Activated CD8-positive, alpha-beta memory T cell treated with anti-CD3 and anti-CD28 coated beads for 1 hour (primary cell): ENCODE measurements at places on chromosomes 3 and 15.

- DNase-seq, result no peak
These were observed 43.8 kb downstream of the ZNF710 start for GRCh38 chr15:90044916-90045371.

DNA sequence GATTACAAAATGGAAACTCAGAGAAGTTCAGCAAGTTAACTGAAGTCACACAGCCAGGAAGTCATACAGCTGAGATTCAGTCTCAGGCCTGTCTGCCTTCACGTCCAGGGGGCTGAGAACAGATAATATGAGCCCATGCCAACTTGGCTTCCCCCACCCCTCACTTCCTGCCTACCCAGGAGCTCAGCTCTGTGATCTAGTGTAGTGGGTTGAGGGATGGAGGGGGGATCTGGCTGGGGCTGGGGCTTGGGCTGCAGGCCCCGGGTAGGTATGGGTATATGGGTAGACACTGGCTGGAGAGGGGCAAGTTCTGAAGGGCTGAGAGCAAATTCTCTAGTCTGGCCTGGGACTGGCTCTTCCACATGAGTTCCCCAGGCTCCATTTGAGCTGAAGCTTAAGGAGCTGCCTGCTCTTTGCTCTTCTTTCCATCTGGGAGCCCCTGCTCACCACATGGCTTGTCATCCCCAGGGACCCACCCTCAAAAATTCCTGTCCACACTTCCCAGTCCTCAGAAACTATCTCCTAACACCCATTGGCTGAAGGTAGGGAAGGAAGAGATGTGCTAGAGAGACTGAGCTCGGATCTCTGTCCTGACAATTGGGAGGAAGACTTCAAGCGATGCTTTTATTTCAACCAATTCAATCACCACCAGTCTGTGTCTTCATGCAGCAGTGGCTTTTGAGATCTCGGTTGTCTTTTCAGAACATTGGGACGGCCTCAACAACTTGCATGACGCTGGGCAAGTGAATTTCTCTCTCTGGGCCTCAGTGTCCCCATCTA is 2.0 kb downstream of the RASGRF1 start:
- no peak for DNase-seq

DNA sequence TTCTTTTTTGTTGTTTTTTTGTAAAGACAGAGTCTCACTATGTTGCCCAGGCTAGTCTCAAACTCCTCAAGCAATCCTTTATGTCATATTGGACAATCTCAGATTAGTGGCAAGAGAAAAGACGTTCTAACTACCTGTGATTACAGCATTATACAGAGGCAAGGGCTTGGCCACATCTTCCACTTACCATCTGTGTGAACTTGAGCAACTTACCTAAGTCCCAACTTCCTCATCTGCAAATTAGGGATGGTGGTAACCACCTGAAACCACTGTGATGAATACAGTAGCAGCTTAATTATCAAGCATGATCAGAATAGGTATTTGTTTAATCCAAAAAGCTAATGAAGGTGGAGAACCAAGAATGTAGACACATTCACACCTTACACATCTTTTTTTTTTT is 16.1 kb downstream of the LRRC2 start:
- no peak for DNase-seq

DNA sequence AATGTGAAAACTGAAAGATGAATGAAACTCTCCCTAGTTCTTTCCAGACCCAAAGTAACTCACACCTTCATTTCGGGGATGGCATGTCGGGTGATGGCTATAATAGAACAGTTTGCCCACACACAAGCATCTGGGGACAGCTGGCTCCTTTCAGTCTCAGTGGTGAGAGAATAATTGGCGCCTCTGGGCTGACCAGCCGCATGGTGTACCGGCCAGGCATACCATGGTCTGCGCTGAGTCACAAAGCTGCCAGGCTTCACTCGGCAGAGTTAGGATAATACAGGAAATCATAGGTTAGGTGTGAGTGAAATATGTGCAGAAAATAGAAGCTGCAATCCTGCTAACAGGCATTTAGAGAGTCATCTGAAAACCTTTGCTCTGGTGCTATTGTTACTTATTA is 80.4 kb upstream of the IGF1R start:
- DNase-seq, result no peak

- DNase-seq, result no peak
These were observed 343.3 kb downstream of the GRM7 start for GRCh38 chr3:7203969-7204847.

DNA sequence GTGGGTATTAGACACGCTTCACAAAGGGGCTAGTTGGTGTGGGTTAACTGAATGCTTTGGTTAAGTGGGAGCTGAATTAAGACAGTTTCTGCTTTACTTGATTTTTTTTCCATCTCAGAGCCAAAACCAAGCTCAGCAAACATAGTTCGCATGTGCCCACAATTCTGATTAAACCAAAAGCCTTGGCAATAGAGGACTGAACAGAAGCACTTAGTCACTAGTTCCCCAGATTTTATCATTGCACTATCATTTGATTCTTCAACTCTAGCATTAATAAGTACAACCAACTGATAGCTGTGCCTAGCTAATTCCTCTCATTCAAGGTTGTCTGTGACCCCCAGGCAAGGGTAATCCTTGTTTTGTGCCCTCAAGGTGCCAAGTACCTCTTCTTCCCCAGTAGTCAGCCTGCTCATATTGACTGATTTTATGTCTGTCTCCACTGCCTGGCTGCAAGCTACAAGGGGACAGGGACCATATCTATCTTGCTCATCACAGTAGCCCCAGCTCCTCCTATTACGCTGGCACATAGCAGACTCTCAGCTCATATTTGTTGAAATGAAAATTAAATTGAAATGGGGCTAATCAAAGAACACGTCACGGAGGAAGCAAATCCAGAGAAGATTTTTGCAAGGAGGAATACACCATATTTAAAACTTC is 9.9 kb upstream of the ARHGEF3 start:
- DNase-seq, result no peak

DNA sequence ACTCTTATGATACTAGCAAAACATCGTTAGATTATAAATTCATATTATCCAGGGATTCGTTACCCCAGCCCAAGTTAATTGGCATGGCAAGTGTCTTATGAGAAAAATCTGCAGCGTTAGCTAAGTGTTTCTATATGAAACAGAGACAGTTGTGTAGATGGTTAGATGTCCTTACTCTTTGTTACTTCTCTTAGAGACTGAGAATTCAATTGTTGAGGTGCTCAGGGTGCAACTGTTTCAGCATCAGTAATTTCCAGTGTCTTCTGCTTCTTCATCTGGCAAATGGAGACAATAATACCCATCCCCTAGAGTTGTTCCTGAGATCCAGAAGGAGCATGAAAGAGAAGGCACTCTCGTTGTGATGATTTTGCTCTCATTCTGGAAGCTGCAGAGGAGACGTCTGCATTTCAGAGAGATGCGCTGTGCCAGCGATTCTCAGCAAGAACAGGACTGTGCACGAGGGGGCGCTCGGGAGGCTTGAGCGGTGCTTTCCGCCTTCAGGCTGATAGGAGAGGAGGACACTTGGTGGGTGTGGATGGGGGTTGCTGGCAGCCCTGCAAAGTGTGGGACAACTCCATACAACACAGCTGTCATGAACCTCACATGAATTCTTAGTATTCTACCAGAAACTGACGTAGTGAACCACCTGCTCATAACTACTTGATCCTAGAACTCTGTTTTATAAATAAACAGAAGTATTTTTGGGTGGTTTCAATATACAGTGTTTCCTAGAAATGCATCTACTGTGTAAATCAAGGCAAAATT is 39.7 kb upstream of the SPSB4 start:
- peak; percentile 63 for DNase-seq

- no peak for DNase-seq
These were observed 33.1 kb downstream of the NIPA2 start for GRCh38 chr15:22871481-22872086.

DNA sequence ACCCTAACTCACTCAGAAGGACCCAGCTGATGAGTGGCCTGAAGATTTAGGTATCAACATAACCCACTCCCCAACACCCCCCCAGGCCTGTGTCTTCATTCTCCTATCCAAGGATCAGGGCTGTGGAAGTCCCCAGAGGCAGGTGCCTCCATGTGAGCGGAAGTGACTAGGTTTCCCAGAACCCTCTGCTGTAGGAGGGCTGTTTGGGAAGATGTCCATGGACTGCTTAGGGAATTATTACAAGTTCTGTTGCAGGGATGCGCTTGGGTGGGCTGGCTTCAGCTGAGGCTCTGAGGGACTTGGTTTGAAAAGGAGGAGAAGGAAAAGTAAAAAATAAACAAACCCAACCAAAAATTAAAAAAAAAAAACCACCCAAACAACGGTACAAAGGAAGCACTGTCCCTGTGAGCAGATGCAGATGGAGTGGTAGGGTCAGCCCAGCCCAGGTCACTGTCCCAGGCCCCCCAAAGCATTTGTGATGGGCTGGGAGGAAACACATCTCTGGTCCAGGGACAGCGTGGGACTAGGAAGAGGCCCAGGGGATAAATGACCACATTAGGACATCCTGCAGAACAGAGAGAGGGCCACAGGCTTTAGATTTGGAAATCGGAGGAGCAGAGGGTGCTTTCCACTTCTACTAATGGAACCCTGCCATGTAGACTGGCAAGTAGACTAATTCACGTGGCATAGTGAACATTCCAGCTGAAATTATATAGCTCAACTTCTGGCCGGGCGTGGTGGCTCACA is 12.2 kb upstream of the APOD start:
- no peak for DNase-seq

DNA sequence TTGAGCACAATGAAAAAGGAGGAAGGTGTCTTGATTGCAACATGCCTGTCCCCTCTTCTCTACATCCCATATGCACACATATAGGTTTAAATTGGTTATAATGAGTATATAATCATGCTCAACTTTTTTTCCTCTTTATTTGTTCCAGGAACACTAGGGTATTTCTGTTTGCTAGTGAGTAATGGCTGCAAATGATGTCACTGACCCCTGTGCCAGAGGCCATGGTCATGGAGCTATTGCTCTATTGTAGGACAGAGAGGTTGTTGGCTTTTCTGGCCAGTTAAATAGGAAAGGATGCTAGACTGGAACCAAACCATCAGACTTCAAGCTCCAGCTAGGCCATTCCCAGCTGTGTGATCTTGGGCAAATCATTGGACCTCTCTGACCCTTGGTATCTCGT is 9.6 kb downstream of the ARHGEF3 start:
- DNase-seq, result no peak

- no peak for DNase-seq
These were observed 131.7 kb upstream of the FAM3D start for GRCh38 chr3:58798312-58798711.

DNA sequence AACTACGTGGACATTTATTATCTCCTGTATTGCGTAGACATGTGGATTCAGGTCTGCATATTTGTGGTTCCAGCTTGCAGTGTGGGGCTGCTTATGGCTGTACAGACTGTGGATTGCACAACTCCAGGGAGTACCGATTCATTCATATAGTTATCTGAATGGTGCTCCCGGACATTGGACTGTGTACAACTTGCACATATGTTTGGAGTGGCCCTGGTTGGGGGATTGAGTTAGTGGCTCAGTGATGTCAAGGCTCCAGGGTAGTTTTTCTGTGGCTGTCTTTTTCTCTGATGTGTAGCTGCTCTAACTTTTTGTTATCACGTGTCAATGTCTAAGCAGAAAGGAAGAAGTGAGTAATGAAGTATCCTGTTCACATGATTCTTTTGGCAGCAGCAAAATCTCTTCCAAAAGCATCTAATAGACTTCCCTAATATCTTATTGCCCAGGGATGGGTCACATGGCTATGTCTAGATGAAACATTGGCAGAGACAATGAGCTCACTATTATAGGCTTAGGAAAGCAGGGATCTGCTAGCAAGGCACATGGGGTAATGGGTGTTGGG is 15.8 kb downstream of the ST3GAL6 start:
- DNase-seq, result no peak

DNA sequence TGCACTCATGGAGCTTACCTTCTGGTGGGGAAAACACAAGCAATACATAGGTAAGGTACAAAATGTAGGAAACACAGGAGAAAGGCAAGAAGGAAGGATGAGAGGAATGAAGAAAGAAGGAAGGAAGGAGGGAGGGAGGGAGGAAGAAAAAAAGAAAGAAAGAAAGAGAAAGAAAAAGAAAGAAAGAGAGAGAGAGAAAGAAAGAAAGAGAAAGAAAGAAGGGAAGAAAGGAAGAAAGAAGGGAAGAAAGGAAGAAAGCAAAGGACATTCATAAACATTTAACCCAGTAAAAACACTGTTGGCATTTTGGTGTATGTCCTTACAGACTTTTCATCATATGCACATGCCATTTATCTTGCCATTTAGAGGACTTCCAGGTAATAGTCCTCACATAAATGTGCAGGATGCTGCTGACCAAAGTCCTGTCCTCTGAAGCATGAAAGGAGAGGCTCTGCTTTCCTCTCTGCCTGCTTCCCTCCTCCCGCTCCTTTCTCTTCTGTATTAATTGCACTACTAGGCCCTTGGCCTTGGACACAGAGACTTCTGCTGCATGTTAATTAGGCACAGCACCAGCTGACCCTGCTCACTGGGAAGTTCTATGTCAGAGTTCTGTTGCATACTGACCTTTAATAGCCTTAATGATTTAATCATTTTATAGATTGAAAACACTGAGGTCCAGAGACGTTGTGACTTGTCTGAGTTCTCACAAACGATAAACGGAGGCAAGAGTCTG is 29.7 kb upstream of the NDUFB4 start:
- no peak for DNase-seq

DNA sequence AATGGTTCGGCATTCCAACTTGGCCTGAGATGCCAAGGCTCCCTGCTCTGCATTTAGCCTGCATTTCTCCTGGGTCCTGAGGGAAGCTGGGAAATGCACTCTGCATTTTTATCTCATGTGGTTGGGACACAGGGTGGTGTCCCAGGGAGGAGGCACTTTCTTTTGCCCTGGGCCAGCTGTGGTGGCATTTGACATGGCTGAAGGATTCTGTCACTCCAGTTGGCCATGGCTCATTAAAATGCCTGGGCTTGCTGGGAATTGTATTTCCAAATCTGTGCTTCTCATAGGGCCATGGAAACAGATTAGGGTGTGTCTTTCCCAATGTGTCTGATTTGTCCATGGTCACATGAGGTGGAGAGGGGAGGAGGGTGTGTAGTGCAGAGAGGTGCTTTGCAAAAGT is 128.3 kb upstream of the RGMA start:
- no peak for DNase-seq

DNA sequence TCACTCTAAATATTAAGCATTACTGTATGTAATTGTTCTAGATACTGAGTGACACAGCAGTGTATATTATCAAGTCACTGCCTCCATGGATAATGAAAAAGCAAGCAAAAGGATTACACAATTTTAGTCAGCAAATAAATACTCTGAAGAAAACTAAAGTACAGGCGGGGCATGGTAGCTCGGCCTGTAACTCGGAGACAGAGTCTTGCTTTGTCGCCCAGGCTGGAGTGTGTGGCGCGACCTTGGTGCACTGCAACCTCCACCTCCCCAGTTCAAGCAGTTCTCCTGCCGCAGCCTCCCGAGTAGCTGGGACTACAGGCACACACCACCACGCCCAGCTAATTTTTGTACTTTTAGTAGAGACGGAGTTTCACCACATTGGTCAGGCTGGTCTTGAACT is 32.7 kb downstream of the RBM6 start:
- DNase-seq, result no peak

DNA sequence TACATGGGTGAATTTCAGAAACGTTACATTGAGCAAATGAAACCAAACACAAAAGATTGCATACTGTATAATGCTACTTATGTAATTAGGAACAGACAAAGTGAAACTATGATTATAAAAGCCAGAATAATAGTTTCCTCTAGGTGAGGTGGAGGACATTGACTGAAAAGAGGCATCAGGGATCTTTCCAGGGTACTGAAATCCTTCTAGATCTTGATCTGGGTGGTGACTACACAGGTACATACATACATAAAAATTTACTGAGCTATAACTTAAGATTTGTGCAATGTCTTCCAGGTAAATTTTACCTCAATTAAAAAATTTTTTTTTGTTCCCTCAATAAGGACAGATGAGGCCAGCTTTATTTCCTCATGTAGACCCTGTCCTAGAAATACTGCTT is 665.6 kb upstream of the UBE2E2 start:
- DNase-seq, result no peak
